ENCODE measurements at places on chromosomes 1 and 21. TPM values are rescaled to one million over a fixed set of nuclear protein-coding genes. Genes with fewer than 3 reads are reported as not detected.
A peak's percentile ranks its signal among the peaks of the same experiment; 100 is the strongest.

GRCh38 chr1:58584082-58584895, 7.2 kb upstream of the TACSTD2 start:
- peak; percentile 78 for DNase-seq

GRCh38 chr1:15706751-15707150, 22.6 kb downstream of the PLEKHM2 start:
- peak; percentile 83 for DNase-seq

- DNase-seq: no peak
Observed at GRCh38 chr1:47482786-47483185, 44.9 kb downstream of the FOXD2 start.

GRCh38 chr1:94027721-94028515, 93.0 kb downstream of the ABCA4 start:
- DNase-seq: no peak

GRCh38 chr1:81335876-81336275, 464.9 kb upstream of the ADGRL2 start:
- DNase-seq: no peak

DNA sequence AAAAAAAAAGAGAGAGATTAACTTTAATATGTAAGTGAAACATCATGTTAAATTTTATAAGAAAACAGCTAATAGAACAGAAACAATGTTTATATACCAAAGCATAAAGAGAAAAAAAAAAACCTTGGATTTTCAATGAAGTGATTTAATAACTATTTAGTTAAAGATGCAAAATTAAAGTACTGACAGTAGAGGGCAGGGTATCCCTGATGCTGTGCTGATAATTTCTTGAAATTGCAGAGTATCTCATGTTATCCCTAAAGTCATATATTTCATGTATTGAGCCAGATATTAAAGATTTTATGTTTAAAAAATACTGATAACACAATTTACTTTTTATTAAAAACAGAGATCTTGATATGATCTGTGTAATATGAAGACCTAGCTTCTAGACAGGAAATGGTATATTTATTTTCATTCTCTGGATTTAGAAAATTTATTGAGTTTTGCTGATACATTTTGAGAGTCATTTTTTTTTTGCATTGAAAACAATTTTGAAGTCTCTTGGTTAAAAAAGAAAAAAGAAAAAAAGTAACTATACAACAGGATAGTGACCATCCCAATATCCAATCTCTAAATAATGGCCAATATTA, 273.2 kb downstream of the USP25 start:
- DNase-seq: no peak

- no peak for DNase-seq
Observed at GRCh38 chr1:1554550-1554925, 14.1 kb upstream of the TMEM240 start.

- DNase-seq: peak; percentile 32
Observed at GRCh38 chr21:41596241-41596925, 88.4 kb upstream of the TMPRSS2 start.

DNA sequence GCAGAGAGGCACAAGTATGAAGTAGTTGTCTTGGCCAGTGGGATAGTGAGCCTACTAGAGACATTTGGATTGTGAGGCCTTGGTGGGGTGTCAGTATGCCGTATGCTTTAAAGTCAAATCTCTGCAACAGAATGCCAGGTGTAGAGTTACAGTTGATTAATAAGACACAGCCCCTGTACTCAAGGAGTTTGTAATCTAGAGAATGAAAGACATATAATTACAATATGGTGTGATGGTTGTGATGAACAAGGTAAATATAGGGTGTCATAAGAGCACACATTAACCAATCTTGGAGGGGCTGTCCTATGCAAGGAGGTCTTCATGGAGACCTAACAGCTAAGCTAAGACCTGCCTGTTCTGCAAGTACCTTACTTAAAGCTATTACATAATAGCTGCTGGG, 113.1 kb downstream of the ATF6 start:
- no peak for DNase-seq

- DNase-seq: peak; percentile 97
Observed at GRCh38 chr1:241519308-241520079, at the start of gene FH. Gene FH, minus strand, starts transcription at chr1:241519755. Its CDS starts 33 bp downstream, at chr1:241519722.

DNA sequence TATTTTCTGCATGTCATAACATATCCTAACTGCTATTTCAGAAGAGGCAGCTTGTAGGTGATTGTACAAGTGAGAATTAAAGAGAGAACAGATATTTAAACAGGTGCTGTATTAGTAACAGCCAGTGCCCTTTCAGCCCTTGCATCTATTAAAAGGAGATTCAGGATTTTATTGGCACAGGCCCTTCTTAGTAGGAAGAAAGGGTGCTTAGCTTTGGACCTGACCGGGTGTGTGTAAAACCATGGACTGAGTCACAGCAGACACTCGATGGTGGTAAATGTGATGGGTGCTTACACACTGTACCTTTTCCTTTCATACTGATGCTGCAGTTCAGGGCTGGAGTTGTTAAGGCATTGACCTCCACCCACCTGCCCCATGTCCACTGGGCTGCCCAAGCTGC, 12.7 kb upstream of the CD101 start:
- DNase-seq: no peak

DNA sequence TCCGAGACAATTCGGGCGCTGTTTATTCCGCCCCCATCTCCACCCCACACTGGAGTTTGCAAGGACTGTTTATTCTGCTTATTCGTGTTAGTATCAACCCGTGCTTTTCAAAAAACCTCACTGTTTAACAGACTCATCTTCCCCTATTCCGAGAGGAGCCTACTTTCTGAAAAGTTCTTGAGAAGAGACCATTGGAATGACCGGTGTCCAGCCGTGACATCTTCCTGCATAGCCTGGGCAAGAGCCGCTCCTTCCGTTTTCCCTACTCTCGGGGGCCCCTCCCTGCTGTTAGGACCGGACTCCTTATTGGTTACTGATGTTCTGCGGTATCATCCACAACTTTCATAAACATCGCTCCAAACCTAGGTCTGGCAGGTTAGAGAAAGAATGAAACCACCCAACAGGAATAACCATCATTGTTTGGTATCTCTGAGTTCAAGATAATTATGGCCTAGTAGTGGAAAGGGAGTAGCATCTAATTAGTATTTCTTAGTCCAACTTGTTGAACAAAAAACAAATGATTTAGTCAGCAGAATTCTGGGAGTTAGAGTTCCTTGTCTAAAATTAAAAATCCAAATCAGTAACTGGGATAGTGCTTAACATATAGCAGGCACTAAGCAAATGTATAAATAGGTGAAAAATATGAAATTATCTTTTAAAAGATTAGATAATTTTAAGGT, 837 bp downstream of the STXBP3 start:
- peak; percentile 83 for DNase-seq

- DNase-seq: no peak
Observed at GRCh38 chr1:204094313-204094729, 21.4 kb downstream of the SOX13 start.

DNA sequence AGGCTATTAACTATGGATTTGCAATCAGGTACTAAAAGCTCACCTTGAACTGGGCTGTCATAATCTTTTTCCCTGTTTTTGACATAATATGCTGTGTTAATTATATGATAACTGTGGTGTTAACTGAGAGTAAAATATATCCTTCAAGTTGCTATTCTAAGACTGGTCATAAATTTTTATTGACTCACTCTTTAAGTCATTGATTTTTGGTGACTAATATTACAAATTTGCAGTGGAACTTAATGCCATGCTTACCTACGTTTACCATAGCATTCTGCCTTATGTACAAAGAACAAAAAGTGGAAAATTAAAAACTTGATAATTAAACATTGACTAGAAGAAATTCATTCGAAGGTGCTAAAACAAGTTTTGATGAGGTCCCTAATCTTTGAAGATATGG, 872.4 kb downstream of the BRINP3 start:
- DNase-seq: no peak

- DNase-seq: peak; percentile 94
Observed at GRCh38 chr21:43343095-43343991, 83.6 kb downstream of the SIK1 start.

GRCh38 chr1:53766831-53767405, 28.0 kb upstream of the GLIS1 start:
- no peak for DNase-seq

- no peak for DNase-seq
Observed at GRCh38 chr21:31772674-31773555, 41.0 kb upstream of the SCAF4 start.

DNA sequence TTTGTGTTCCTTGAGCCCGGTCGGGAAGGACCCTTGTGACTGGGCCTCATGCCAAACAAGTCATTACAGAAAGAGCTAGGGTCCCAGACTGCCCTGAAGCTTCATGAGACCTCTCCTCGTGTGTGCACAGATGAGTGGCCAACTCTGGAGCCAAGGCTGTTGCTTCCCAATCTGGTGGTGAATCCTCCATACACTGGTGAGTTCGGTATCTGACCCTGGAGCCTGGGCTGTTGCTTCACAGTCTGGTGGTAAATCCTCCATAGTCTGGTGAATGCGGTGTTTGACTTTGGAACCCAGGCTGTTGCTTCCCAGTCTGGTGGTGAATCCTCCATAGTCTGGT, 737.8 kb downstream of the MATN1 start:
- no peak for DNase-seq

GRCh38 chr21:31429506-31429905, 85.4 kb upstream of the TIAM1 start:
- DNase-seq: no peak

- no peak for DNase-seq
Observed at GRCh38 chr1:55612988-55613387, 397.8 kb upstream of the USP24 start.

GRCh38 chr1:32981003-32981901, 16.6 kb upstream of the RNF19B start:
- DNase-seq: peak; percentile 81

- no peak for DNase-seq
Observed at GRCh38 chr1:169877800-169878491, 15.8 kb downstream of the SCYL3 start.

DNA sequence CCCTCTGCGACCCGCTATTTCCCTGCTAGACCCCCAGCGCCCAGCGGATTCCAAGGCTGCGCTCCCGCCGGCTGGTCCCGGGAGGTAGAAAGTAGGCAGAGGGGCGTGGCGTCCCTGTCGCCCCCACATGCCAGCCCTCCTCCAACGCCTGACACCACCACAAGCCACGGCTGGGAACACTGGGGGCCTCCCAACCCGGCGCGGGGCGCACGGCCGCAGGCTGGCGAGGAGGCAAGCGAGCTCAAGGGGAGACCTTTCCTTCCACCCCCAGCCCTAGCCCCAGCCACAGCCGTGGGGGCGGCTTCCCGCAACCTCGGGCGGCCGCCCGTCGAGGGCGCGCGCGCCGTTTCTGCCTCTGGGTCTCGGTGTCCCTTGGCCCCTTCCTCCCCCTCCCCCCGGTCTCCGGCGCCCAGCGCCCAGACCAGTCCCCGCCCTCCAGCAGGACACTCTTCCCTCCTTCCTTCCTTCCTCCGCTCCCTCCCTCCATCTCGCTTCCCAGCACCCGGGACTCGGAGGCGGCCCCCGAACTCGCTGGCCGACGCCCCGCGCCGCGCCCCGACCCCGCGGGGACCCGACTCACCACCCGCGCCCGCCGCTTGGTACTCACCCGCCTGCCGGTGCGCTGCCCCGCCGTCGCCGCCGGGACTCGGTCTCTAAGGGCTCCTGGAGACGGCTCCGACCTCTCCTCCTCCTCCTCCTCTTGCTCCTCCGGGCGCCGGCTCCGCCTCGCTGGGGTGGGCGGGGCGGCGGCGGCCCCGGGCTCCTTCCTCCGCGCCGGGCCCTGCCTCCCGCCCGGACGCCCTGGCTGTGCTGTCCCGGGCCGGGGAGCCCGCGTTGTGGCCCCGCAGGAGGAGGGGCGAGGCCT, at the start of gene GNG12:
Gene GNG12 (minus strand): TSS at position 731 of the 865 bp plus-strand sequence. CDS start 125,781 bp downstream, outside the sequence.
- DNase-seq: peak; percentile 86

GRCh38 chr1:47650611-47651010, 212.8 kb downstream of the FOXD2 start:
- no peak for DNase-seq

- no peak for DNase-seq
Observed at GRCh38 chr1:109803901-109804331, 40.2 kb upstream of the EPS8L3 start.

GRCh38 chr1:17919525-17920439, 164.6 kb downstream of the ACTL8 start:
- no peak for DNase-seq

DNA sequence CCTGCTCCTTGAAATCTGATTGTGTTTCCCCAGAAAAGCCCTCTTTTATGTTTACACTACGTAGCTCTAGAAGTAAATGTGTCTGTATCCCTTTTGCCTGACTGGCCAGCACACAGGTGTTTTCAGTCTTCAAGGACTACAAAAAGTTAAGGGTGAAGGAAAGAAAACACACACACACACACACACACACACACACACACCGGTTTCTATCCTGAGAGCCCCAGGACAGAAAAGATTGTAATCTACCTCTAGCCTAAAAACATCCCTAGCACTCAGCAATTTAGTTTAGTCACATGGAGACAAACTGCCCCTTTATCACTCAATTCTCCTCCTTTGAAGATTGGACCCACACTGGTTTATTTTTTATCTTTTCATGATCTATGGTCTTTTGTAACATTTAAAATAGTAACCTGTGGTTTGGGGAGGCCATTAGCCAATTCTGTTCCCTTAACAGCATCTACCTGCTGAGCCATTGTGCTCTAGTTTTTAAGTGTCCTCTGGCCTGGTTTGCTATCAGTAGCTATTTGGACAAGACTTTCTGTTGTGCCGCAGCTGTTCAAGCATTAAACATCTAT, 15.8 kb upstream of the TRIM45 start:
- DNase-seq: no peak

GRCh38 chr1:236281198-236281653, 532 bp downstream of the ERO1B start:
- DNase-seq: peak; percentile 76

The KRTAP20-4 gene
- not detected for total RNA-seq

The TARBP1 gene
- total RNA-seq: 18.3 TPM

The RGS13 gene
- 4.7 TPM for total RNA-seq

The SUMO3 gene
- 85.0 TPM for total RNA-seq

The KMO gene
- 19.0 TPM for total RNA-seq

The MARCKSL1 gene
- total RNA-seq: 44.5 TPM

The OPTC gene
- total RNA-seq: not detected

The ZBTB48 gene
- total RNA-seq: 31.5 TPM

The HOOK1 gene
- total RNA-seq: 18.5 TPM

The TNFRSF9 gene
- 0.49 TPM for total RNA-seq

The UBASH3A gene
- 1.5 TPM for total RNA-seq

The PCAT6 gene
- 0.81 TPM for total RNA-seq

The COL24A1 gene
- total RNA-seq: 1.6 TPM

The RAB3B gene
- total RNA-seq: not detected

The DMRTA2 gene
- not detected for total RNA-seq

The FALEC gene
- 1.0 TPM for total RNA-seq

The NAV1 gene
- 34.1 TPM for total RNA-seq

The MPL gene
- total RNA-seq: 0.61 TPM

The RAB7B gene
- total RNA-seq: 7.0 TPM

All from upper lobe of right lung (tissue), 1 donor.